ENCODE measurements at places on chromosomes 6 and 20.

DNA sequence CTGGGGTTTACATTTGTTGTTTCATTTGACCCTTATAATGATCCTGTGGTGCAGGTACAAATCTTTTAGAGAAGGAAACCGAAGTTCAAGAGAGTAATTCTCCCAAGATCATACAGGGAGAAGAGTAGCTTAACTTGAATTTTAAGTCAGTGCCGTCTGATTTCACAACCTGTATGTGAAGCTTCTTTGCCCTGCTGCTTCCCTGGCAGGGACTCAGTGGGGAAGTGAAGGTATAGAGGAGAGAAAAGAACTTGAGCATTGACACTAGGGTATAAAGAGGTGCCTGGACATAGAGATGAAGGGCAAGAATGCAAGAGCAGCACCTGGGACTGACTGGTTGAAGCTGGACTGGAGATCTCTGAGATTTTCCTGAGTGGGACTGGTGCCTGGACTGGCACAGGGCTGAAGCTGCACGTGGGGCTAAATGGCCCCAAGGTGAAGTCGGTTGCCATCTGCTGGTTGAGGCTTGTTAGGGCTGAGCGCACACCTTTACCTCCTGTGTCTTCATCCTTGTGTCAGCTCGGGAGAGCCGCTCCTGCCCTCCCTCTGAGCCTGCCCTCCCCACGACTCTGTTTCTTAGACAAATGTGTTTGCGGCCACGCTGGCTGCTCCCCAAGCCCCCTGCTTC lies 41.8 kb downstream of the FARS2 start:
- peak; percentile 79 for DNase-seq

- DNase-seq: no peak
These were observed 13.3 kb upstream of the DNAJC5 start for GRCh38 chr20:63881451-63882226.

- no peak for DNase-seq
These were observed 622.3 kb downstream of the PTPRT start for GRCh38 chr20:42567409-42567808.

DNA sequence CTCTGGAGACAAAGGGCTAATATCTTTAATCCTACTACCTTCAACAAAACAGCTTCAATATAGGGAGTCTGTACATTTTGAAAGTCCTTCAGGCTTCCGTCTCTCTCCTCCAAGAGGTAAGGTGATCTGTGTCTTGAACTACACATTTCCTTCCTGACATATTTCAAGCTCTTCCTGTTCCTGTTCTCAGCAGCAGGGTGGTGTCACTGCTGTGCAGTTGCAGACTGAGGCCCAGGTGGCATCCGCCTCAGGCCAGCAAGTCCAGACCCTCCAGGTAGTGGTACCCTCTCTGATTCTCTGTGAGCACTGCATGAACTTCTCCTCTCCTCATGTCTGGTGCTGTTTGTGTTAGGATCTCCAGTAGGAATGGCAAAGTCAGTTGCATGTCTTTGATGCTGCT lies 7.8 kb downstream of the NFYA start:
- DNase-seq: peak; percentile 44

- DNase-seq: no peak
These were observed 36.6 kb upstream of the NHSL1 start for GRCh38 chr6:138535728-138536455.

DNA sequence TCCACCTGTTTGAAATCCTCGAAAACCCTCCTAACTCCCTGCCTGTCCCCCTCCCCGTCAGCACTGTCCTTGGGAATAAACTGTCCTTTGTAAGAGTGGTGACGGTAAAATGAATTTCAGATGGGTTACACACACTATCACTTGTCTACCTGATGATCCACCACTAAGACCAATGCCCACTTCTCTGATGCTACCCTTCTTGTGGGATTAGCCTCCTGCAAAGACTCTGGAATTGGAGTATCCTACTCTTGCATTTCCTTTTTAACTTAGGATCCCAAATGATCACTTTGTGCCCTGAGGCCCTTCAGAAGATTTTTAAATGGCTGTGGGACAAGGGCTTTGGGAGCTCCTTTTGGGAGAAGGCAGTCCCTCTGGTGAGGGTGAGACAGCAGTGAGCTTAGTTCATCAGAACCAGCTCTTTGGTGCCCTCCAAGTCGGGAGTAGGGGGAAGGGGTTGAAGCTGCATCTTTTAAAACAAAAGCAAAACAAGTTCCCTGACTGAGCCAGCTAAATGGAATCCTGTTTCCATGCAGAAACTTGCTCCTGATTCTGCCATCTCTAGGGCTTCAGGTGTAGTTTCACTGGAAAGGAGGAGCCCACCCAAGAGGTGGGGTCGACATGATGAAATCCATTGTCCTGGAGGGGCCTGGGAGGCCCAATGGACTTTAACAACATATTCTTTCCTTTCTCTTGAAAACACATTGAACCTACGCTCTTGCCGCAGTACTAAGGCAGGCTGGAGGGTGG lies 86.5 kb downstream of the ASXL1 start:
- DNase-seq: no peak

DNA sequence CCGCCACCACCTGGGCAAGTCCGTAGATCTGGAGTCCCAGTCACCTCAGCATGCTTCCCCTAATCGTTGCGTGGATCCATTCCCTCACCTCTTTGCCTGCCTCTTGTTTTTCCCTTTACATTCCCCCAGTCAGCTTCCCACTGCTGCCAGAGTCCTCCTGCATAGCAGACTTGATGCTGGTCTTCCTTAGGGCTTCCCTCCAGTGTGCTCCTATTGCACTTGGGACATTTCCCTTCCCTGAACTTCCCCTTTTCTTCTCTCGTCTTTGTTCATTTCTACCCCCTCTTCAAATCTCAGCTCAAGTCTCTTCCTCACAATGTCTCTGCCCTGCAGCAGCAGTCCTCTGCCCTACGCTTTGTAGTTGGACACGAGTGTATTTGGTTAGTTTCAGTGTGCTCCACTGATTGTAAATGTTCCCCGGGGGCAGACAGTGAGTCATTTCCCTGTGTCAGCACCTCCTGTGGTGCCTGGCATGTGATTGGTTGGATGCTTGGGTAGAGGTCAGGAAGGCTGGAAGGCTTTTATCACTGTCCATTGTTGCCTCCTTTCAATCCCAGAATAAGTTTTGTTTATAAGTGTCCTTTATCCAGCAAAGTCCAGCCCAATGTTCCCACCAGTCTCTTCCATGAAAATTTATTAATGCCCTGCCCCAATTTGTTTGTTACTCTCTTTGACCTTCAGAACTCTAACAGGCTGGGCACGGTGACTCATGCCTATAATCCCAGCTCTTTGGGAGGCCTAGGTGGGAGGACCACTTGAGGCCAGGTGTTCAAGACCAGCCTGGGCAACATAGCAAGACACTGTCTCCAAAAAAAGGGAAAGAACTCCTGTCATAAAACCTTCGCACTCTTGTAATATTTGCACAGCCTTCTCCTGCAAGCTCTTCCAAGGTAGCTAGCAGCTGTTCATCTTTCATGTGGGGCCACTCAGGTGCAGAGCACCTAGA lies 38.3 kb downstream of the FAM120B start:
- no peak for DNase-seq

DNA sequence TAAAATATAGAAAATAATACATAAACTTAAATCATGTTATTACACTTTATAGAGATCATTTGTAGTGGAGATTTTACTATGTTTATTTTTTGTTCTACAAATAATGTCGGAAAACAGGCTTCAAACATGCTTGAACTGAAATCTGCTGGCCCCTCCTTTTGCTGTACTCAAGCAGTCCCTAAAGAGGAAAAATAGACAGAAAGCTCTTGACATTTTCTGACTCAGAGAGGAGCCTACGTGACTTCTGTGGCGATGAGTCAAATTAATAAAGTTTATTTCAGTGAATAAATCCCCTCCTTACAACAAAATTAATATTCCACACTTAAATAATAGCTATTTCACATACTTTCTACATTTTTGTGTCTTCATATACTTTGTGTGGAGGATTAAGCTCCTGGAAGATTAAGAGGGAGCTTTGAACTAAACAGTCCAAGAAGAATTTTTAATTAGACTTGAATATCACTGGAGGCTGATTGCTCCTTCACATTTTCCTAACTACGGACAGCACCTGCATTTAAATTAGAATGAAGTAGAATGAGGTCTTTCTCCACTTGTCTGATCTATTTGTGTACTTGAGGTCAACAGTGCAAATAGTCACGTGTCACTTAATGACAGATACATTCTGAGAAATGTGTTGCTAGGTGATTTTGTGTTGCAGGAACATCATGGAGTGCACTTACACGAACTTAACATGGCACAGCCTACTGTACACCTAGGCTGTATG lies 1.7 kb upstream of the TREM1 start:
- DNase-seq: peak; percentile 31

DNA sequence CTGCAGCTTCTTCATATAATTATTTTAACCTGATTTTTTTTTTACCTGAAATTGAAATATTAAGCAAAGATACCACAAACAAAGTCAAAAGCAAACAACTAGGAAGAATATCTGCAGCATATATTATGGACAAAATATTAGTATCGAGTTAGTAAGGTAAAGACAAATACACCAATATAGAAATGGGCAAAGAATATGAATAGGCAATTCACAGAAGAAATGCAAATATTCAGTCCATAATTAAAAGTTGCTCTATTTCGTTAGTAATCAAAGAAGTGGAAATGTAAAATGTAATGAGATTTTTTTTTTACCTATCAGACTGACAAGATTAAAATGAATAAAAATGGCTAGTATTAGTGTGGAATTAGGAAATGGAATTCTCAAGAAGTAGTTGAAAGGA lies 121.5 kb downstream of the CD83 start:
- no peak for DNase-seq

- no peak for DNase-seq
These were observed 5.4 kb upstream of the DEK start for GRCh38 chr6:18269717-18270116.

DNA sequence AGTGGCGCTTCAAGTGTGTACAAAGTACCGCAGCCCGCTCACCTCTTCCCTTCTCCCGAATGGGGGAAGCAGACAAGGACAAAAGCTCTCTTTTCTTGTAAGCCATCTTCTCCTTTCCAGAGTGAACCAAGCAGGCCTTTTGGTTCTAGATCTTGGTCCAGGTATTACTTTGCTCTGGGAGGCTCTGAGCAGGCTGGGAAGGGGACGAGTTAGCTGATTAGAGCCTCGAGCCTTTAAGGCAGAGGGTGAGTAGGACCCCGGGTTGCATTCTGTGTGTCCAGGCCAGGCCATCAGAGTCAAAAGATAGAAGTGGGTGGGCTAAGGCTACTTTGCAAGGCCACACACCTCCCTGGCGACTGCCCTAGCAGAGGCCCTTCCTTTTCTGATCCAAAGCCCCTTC lies 57.6 kb downstream of the GTF2H5 start:
- no peak for DNase-seq

- DNase-seq: peak; percentile 53
These were observed 47.6 kb downstream of the CPXM1 start for GRCh38 chr20:2752567-2753460.

GRCh38 chr6:12952318-12952717 lies 235.8 kb downstream of the PHACTR1 start:
- no peak for DNase-seq

GRCh38 chr6:11650711-11651110 lies 113.2 kb downstream of the TMEM170B start:
- DNase-seq: no peak

GRCh38 chr6:34736823-34737222 lies 20.5 kb upstream of the SNRPC start:
- no peak for DNase-seq

DNA sequence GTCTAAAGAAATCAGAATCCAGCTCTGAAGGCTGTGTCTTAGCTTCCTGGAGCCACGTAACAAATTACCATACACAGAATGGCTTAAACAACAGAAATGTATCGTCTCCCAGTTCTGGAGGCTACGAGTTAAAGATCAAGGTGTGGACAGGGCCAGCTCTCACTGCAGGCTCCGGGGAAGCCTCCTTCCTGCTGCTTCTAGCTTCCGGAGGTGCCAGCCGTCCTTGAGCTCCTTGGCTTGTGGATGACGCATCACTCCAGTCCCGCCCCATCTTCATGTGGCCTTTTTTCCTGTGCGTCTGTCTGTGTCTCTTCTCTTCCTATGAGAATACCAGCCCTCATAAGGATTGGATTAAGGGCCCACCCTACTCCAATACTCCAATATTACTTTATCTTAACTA lies 319.1 kb upstream of the QKI start:
- no peak for DNase-seq

DNA sequence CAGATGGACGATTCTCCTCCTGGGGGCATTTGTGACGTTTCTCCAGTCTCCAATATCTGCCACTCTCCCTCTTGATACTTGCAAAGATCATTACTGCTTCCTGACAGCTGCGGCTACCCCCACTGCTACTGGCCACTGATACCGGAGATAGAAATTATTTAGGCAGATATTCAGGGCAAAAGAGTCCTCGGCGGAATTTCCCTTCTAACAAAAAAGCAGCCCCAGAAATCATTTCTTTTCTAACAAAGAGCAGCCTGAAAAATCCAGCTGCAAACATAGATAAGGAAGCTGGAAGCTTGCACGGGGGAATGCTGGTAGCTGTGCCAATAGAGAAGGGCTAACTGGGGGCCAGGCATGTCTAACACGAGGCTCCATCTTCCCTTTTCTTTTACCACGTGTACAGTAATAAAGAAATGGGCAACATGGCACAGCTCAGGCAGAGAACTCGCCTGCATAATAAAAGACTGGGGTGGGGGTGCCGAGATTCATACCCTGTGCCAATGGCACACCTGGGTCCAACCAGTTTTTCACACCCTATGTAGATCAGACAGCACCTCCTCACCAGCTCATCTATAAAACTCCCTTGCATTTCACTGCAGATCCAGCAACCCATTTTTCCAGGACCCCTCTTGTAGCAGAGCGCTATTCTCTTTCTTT lies 6.1 kb downstream of the TP53RK start:
- no peak for DNase-seq

DNA sequence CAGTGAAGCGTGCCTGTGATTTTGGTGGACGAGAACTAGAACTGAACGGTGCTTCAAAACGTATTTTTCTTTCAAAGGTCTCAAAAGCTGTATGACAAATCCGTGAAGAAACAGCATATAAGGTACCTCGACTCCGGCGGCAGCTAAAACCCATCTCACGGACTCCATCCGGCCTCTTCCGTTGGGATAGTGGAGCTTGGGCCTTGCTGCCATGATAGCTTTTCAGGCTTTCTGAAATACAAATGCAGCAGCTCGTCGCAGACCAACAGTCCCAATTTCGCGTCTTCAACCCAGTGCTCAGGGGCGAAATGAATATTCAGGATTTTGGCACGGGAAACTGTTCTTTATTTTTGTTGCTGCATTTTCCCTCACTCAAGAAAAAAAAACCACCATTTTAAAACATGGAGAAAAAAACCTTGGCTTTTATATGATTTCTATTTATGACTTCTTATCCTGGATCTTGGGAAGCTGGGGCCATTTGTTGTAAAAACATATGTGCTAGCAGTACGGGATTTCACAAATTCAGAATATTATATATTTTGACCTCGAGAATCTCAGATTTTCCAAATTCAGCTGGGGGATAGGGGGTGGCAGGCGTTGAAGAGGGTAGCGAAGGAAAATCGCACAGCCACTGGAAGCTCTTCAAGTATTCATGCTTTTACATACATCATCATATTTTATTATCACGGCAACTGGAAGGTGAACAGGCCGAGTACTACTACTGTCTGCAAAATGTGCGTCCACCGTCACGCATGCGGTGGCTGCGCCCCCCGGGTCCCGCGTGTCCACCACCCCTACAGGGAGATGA lies 849 bp downstream of the GSTA4 start:
- peak; percentile 19 for DNase-seq
